Aorta (tissue), 5 donors: ENCODE measurements at places on chromosomes 7 and 10.
A peak's percentile ranks its signal among the peaks of the same experiment; 100 is the strongest.

DNA sequence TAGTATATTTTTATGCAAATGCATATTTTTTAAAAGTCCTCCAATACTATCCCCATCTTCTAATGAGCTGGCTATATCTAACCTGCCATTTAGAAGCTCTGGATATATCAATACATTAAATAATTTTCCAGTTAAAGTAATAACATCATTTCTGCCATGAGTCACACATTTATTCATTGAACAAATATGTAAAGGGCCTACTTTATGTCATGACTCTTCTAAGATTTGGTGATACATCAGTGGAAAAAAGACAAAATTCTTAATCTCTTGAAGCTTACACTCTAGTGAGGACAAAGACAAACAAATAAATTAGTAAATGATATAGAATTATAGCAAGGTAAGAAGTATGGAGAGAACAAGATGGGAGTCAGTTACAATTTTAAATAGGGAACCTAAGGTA is 716.8 kb upstream of the LRRTM3 start:
- DNase-seq, result no peak

DNA sequence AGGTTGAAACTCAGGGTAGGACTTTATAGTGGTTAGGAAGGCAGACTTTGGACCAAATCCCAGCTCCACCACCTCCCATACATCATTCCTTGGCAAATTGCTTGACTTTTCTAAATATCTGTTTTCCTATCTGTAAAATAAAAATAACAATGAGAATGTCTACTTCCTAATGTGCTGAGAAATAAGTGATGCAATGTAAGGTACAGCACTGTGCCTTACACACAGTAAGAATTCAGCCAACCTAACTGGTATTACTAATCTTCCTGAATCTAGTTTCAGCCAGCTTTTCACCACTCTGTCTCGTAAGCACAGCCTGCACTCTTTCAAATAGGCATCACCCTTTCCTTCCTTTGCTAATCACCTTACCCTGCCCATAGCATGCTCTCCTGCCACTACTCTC is 9.7 kb downstream of the PRLHR start:
- no peak for DNase-seq

DNA sequence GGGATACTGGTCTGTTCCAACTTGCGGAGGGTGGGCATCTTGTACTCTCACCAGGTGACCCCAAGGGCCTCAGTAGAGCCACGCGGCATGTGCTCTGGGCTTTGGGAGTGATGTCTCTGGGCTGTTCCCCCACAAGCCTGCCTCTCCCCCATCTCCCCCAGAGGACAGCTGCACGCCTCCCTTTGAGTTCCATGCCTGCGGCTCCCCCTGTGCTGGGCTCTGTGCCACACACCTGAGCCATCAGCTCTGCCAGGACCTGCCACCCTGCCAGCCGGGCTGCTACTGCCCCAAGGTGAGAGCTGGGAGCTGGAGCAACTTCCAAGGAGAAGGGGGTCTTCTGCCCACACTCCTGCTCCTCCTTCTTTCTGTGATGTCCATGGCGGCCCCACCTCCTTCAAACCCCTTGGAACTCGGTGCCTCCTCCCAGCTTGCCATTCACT is 15.0 kb upstream of the ZNF862 start:
- peak; percentile 49 for DNase-seq

DNA sequence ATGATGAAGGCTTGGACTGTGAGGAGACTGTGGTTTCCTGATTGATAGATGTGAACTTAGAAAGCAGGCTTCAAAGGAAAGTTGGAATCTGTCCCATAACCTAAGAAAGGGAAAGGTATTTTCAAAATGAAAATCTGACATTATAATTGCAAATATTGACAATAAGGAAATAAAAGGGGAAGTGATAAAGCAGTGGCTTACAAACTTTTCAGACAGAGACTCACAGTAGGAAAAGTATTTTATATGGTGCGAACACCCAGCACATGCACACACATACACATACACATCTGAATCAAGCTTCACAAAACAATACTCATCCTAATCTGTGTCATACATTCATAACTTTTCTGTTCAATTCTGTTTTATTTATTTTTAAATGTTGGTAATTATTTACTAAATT is 4.8 kb downstream of the PON1 start:
- DNase-seq, result no peak

DNA sequence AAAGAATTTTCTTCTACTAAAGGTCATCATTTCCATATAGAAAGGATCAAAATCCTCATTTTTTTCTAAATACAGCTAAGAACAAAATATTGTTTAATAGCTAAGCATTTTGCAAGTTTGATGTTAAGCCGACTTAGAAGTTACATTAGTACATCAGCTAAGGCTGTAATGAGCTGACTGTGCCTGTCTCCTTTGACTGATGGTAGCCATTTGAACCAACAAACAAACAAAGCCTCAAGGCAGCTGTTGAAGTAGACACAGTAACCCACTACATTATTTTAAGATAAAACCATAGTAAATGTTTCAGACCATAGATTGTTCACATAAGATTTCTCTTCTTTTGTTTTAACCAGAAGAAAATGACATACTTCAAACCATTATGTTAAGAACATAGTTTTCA is 210.9 kb upstream of the VSTM2A start:
- DNase-seq, result no peak

DNA sequence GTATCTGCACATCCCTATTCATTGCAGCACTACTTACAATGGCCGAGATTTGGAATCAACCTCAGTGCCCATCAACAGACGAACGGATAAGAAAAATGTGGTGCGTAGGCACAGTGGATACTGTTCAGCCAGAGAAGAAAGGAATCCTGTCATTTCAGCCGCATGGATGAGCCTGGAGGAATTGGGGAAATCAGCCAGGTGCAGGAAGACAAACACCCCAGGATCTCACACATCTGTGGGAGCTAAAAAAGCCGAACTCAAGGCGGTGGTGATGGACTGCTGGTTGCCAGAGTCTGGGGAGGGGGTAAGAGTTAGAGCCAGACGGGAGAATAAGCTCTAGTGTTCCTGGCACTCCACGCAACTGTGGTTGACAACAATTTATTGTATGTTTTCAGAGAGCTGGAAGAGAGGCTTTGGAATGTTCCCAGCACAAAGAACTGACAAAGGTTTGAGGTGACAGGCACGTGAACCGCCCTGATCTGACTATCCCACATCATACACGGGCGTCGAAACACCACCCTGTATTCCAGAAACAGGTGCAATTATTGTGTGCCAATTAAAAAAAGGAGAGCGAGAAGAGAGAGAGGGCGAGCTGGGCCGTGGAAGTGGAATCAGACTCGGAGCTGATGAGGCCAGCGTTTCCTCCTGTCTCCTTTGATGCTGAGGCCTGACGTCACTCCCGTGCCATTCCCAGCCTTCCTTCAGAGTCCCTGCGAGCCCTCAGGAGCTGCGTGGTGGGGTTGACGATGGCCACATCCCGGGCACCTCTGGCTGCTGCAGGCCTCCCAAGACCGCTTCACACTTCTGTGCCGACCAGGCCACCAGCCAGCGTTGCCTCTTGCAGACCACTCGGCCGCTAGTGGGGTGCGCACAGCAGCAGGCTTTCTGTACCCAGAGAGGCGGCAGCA is 189.5 kb downstream of the DNAJB6 start:
- DNase-seq, result peak; percentile 7

- DNase-seq, result no peak
Measured at GRCh38 chr10:113704637-113705343, 25.1 kb downstream of the CASP7 start.

GRCh38 chr7:107396081-107396480 is 73.8 kb upstream of the GPR22 start:
- no peak for DNase-seq

DNA sequence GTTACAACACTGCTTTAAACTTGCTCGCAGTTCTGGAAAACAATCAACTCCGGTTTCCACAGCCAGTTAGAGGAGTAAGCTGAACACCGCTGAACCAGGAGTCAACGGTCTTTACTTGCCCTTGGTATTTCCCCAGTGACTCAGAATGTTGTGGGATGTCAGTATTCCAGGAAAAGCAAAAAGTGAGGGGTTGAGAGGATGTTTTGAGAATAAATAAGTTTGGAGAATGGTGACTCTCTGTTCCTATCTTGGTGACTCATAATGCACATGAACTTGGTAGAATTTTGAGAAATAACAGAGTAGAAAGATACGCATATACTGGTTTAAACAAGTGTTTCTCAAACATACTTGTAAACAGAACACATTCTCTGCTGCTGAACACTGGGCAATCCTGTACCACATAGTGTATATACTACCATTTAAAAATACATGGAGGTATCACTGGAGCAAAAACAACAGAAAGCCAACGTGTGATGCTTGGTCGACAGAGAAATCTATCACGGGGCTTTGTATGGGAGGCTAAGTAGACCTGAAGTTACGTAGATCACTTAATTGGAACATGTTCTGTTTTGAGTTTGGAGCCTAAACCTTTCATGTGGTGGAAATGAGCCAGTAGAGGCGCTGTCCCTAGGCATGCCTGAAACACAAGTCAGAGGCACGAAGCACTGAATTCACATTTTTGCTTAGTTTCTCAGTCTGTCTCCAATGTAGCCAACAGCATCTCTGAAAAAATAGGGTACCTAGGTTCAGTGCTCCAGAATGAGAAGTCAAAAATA is 534.3 kb downstream of the PARD3 start:
- DNase-seq, result peak; percentile 74

GRCh38 chr7:134056816-134057215 is 70.3 kb upstream of the LRGUK start:
- DNase-seq, result no peak

GRCh38 chr7:116240024-116240668 is 29.8 kb downstream of the TES start:
- no peak for DNase-seq

GRCh38 chr7:155593461-155594162 is 47.3 kb upstream of the CNPY1 start:
- DNase-seq, result no peak

DNA sequence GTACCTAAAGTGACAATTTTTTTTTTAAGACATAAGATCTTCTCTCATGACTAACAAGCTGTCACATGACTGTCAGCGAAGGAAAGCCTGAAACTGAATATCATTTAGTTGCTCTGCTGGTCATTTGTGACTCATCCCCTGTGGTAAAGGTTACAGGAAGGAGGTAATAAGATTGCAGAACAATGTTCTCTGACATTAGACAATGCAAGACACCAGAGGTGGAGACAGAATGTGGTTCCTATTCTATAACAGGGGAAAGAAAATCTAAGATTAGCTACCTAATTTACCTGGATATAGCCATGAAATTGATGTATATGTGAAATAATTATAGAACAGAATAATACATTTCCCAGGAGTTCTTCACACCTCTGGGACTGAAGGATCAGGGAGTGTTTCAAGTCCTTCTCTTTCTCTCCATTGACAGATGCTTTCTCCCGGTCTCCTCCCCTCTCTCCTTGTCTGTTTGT is 47.7 kb downstream of the LRGUK start:
- DNase-seq, result no peak

- no peak for DNase-seq
Measured at GRCh38 chr7:14748461-14748860, 154.1 kb downstream of the DGKB start.

- no peak for DNase-seq
Measured at GRCh38 chr10:8130973-8131911, 76.8 kb downstream of the GATA3 start.

GRCh38 chr7:159148430-159149395 is 4.0 kb upstream of the VIPR2 start:
- DNase-seq, result no peak

DNA sequence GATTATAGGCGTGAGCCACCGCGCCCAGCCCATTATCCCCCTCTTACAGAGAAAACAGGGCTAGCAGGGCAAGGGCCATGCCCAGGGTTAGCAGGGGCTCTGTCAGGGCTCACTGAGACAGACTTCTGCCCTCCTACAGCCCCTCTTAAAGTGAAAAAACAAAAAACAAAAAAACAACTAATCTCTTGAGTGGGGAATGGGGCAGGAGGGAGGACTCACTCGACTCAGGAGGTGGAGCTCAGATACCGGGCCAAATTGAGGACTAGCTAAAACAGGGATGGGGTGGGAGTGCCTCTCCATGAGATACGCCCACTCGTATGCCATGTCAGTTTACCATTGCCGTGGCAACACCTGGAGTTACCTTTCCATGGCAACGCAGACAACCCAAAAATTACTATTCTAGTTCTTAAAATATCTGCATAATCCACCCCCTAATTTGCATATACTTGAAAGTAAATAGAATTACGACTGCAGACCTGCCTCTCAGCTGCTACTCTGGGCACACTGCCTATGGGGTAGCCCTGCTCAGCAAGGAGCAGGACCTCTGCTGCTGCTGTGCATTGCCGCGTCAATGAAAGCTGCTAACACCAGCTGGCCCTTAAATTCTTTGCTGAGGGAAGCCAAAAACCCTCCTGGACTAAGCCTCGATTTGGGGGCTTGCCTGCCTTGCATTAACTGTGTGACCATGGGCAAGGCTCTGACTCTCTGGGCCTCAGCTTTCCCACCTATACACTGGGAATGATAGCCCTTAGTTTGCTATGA is 13.4 kb downstream of the SSC4D start:
- no peak for DNase-seq

- no peak for DNase-seq
Measured at GRCh38 chr7:42722198-42722597, 189.7 kb downstream of the C7orf25 start.

DNA sequence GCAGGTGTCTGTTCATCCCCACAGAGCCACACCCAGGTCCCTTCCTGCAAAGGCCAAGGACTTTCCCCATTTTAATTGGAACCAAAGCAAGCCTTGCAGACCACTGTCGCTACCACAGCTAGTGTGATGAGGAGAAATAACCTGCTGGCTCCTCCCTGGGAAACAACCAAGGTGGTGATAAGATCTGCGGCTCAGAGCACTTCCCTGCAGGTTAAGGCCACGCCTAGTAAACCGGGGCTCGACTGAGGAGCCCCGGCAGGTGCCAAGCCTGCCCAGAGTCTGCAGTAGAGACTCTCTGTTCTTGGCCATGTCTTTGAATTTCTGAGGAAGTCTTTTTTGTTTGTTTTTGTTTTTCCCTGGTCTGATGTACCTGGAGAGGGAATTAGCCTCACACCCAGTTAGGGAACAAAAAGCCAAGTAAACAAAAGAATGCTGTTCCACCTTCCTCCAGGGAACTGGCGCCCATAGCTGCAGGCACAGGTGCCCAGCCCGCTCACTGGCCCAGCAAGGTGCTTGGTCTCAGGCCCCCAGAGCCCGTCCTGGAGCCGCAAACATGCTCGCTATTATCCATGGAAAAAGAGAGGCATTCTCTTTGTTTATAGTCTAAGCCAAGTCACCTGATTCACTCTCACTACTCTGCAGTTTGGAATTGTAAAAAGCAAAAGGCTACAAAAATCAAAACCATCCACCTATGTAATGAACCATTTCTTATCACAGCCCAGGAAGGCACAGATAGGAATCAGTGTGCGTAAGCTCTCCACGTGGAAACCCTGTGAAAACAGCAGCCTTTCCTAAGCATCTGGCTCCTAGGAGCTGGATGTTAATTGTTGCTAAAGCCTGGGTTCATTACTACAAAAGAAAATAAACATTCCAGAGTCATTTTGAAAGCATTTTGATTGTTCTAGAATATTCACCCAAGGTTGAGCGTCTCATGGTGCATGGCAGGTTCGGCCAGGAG is 2.7 kb downstream of the GPR146 start:
- DNase-seq, result no peak
